ENCODE measurements at places on chromosomes 5 and 9.
A peak's percentile ranks its signal among the peaks of the same experiment; 100 is the strongest.

GRCh38 chr5:137630972-137631370, 104.9 kb downstream of the KLHL3 start:
- DNase-seq: no peak

- DNase-seq: no peak
Observed at GRCh38 chr9:121564504-121565260, 65.0 kb upstream of the GGTA1 start.

DNA sequence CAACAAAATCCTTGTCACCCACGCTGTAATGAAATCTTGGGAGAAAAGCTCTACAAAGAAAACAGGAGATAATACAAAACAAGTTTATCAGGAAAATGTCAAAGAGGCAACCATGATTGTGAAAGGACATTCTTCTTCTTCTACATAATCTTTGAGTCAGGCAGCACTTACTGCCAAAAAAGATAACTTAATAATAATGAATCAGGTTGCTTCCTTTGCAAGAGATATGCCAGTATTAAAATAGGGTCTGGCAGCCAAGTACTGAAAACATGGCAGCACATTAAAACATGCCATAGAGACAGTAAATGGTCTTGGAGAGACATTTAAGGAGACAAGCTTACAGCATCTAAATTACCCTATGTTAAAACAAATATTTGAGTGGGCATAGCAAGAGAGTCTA, 1573.4 kb downstream of the EFNA5 start:
- DNase-seq: no peak

GRCh38 chr5:65811004-65811403, 89.0 kb downstream of the NLN start:
- no peak for DNase-seq

DNA sequence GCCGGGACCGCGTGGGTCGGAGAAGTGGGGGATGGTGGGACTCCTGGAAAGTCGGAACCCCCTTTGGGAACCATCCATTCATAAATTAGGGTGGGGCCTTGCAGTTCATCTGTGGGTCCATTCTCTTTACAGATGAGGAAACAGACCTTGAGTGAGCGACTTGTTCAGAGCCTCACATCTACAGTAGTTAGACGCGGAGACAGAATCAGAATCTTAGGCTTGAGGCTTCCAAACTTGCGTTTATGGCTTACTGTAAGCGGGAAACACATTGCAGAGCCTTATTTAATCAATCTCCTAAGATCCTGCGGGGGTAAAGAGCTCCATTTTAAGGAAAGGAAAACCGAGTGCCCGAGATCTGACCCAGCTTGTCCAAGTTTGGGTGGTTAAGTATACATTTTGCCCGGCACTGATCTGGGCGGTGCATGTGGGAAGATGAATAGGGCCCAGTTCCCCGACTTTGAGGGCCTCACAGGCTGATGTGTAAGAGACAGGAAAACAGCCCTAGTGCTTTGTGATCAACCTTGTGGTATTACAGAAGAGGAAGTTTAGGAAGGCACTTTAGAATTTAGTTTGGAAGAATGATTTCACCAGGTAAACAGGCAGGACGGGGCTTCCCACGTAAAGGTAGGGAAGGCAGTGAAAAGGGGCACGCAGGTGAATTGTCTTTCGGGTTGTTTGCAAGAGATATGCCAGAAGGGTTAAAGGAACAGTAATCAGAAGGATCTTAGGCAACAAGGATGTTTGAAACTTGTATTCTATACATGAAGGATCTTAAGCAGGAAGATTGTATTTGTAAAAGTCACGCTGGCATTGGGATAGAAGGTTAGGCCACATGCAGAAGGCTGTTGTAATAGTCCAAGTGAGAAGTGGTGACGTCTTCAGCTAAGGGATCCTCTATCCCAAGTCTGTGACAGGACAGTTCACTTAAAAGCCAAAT, 744 bp downstream of the TARS1 start:
- DNase-seq: peak; percentile 5

DNA sequence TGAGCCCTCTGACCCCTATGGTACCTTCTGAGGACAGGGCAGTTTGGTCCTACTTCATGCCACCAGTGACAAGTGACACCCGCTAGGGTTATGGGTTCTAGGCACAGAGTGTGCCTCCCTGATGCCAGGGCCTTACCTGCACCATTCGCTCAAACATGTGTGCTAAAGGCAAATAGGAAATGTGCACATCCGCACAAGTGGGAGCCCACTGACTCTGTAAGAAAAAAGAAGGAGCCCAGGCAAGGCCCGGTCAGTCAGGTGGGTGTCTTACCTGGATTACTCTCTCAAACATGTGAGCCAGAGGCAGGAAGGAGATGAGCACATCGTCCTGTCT, 29.1 kb upstream of the MEIKIN start:
- DNase-seq: no peak

DNA sequence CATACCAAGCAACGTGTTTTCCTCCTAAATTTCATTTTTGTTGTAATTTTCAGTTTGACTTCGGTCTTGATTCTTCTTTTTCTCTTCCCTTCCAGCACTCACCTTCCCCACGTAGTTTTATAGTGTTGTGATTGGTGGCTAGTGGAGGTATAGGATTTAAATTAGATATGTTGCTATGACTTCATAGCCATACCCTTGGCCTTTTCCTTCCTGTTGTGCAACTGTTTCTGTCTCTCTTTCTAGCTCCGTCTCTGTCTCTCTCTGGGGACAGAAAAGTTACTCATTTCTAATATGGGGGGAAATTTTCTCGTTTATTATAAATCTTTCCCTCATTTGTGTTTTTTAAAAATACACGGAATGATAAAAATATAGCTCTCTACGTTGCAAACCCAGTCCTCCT, 20.6 kb upstream of the C5orf24 start:
- no peak for DNase-seq

GRCh38 chr5:81315830-81316229, 14.4 kb downstream of the ZCCHC9 start:
- no peak for DNase-seq

DNA sequence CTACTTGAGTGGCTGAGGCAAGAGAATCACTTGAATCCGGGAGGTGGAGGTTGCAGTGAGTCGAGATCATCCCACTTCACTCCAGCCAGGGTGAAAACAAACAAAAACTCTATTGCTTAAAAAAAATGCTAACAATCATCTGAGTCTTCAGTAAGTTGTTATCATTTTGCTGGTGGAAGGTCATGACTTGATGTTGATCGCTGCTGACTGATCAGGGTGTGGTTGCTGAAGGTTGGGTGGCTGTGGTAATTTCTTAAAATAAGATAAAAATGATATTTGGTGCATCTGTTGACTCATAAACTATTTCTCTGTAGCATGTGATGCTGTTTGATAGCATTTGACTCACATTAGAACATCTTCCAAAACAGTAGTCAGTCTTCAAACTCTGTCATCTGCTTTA, 349.4 kb upstream of the PAPPA start:
- no peak for DNase-seq

- DNase-seq: no peak
Observed at GRCh38 chr5:130479045-130479804, 575.0 kb downstream of the CHSY3 start.

Data from activated T-helper 1 cell treated with anti-CD3 and anti-CD28 coated beads, Interleukin-2, amount 50 U/mL, for 16 hours (primary cell).